Activated naive CD4-positive, alpha-beta T cell treated with anti-CD3 and anti-CD28 coated beads, Interleukin-2, amount 50 U/mL, for 16 hours (primary cell): ENCODE measurements at places on chromosomes 1 and 21.
A peak's percentile ranks its signal among the peaks of the same experiment; 100 is the strongest.

DNA sequence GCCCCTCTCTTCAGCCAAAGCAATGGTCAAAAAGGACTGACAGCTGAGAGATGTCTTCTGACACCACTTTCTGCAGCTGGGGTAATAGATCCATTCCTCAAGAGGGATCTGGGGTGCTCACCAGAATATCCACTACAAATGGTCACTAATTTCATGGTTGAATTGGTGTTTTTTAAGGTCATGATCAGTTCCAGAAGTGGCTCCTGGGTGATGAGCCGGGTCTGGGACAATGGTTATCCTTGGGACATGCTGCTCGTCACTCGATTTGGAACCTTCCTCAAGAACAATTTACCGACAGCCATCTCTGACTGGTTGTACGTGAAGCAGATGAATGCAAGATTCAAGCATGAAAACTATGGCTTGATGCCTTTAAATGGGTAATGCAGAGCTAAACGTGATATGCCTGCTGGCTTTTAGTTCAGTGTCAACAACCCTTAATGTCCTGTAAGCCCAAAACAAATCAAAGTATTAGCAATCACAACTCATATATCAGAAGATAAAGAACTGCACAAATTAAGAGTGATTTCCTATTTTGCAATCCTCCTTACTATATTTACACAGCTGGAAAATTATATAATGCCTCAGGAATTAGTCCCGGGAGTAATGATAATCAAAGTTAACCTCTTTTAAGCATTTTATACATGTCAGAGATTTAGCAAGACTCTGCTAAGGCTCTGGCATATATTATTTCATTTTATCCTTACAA lies 20.1 kb downstream of the FMO3 start:
- no peak for DNase-seq

DNA sequence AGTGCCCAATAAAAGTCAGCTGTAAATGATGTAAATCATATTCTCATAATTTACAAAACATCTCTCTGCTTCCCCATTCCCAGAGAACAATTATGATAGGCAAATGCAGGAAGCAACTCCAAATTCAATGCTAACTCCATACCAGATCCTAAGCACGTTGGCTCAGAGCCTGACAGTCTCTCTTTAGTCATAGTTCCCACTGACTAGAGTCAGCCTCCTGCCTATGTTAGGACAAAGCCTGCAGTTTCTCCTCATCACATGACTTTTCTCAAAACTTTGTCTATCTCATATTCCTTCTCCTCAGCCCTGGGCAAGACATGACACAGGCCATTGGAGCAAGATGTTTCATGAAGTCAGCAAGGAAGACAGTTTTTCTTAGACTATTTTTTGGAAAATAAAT lies 101.5 kb upstream of the COL24A1 start:
- DNase-seq: no peak

DNA sequence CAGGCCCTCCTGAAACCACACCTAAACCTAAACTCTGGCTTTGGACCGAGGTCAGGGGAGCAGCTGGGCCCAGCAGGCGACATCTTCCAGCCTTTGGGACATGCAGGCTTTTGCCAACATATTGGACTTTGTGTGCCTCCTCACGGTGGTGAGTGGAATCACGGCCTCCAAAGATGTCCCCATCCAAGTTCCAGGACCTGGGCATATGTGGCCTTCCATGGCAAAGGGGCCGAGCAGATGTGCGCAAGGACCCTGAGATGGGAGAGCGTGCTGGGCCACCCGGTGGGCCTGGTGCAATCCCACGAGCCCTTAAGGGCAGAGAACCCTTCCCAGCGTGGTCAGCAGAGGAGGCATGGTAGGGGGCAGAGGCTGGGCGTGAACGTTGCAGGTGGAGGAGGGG lies 160.8 kb upstream of the C1orf174 start:
- no peak for DNase-seq

- no peak for DNase-seq
Measured at GRCh38 chr1:224780736-224781135, 148.7 kb upstream of the DNAH14 start.

- no peak for DNase-seq
Measured at GRCh38 chr1:234507626-234508387, 28.8 kb upstream of the TARBP1 start.

GRCh38 chr1:59986516-59987310 lies 60.1 kb upstream of the CYP2J2 start:
- DNase-seq: no peak

DNA sequence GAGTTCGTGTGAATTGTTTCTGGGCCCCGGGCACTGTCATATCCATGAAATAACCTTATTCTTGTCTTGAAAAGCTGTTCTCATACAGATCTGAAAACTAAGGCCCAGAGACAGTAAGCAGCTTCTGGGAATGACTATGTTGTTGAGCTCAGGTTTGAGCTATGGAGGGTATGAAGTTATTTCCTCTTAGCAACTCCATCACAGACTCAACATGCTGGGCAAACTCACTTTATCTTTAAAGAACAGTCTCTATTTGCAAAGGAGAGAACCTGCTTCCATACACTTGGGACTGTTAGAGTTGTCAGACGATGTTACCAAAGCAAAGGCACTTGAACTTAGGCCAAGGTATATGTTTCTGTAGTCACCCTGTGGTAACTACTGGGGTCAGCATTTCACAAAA lies 90.0 kb downstream of the GPR88 start:
- no peak for DNase-seq

DNA sequence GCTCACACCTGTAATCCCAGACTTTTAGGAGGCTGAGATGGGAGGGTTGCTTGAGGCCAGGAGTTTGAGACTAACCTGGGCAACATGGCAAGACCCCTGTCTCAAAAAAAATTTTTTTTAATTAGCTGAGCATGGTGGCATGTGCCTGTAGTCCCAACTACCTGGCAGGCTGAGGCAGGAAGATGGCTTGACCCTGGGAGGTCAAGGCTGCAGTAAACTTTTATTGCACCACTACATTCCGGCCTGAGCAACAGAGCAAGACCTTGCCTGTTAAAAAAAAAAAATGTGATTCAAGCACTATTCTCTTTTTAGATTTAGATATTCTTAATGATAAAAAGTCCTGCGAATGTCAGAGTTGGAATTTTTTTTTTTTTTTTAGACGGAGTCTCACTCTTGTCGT lies 102.5 kb upstream of the L1TD1 start:
- DNase-seq: no peak

- no peak for DNase-seq
Measured at GRCh38 chr21:20883408-20883800, 114.8 kb upstream of the NCAM2 start.

GRCh38 chr1:203055161-203055799 lies 29.0 kb downstream of the PPFIA4 start:
- DNase-seq: no peak

DNA sequence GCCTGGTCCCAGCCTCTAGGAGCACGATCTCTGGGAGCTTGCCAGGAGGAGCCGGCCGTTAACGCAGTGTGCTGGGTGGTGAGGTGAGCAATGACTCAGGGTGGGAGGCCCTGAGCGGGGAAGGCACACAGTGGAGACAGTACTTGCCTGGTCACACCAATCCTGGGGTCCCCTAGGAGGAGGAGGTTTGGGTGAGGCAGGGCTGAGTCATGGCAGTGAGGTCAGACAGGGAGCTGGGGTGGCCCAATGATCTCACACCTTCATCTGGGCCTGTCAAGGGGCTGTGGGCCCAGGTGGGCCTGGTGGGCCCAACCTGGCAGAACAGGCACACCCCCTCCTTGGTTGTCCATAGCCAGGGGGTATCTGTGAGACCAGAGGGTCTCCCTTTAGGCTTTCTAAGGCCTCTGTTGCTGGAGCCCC lies 8.6 kb upstream of the EDN2 start:
- DNase-seq: no peak

- DNase-seq: no peak
Measured at GRCh38 chr1:201753492-201753891, 75.5 kb upstream of the IPO9 start.

- peak; percentile 70 for DNase-seq
Measured at GRCh38 chr1:205287767-205288559, 33.6 kb downstream of the NUAK2 start.

DNA sequence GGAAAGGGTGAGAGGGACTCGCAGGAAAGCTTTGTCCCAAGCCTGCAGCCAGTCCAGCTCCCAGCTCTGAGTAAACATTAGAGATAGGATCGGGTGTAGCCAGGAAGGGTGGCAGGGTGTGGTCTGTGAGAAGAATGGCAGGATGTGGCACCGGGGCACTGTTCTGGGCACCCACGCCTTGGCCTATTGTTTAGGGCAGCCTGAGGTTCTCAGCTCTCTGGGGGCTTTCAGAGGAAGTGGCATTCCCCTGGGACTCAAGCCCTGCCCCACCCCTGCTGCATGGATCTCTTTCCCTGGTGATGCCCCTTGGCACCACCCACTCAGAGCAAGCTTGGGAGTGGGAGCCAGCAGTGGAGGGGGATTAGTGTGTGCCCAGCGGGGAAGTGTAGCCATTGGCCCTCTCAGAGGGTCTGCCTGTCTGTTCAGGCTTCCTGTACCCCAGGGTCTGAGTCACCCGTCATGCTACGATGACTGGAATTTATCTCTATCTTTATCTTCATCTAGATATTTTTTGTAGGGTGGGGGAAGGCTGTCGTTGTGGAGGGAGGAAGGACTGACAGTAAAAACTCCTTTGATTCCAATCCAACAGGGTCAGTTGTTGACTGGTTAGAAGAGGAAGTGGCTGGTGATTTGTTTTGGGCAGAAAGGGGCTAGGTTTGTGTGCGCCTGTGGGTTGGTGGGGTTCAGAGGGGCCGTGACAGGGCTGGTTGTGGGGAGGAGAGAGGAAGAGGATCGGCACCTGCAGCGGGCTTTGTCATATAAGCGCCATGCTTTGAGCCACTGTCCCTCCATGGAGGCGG lies 31.6 kb downstream of the SOX13 start:
- no peak for DNase-seq

- no peak for DNase-seq
Measured at GRCh38 chr1:156368157-156368658, 803 bp upstream of the RHBG start.

- DNase-seq: no peak
Measured at GRCh38 chr1:190754666-190755065, 277.0 kb upstream of the BRINP3 start.

GRCh38 chr21:38306433-38307141 lies 49.8 kb downstream of the KCNJ15 start:
- no peak for DNase-seq

GRCh38 chr1:210477328-210477924 lies 148.7 kb downstream of the HHAT start:
- DNase-seq: no peak

DNA sequence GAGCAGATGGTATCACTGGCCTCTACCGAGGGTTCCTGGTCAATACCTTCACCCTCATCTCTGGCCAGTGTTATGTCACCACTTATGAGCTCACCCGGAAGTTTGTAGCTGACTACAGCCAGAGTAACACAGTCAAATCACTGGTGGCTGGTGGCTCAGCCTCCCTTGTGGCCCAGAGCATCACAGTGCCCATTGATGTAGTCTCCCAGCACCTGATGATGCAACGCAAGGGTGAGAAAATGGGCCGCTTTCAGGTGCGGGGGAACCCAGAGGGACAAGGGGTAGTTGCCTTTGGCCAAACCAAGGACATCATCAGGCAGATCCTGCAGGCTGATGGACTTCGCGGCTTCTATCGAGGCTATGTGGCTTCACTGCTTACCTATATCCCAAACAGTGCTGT lies 6.1 kb downstream of the SLC25A44 start:
- DNase-seq: no peak

DNA sequence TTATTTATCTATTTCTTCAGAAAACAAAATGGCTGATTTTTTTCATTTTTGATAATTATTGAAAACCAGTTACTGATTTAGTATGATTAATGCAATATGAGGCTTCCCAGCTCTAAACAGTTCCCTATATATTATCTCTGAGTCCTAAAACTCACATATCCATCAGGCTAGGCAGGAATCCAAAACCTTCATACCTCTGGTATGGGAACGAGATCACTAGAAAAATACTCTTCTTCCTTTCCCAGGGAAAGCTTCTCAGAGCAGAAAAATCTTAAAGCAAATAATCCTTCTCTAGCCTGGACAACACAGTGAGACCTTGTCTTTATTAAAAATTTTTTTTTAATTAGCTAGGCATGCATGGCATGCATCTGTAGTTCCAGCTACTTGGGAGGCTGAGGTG lies 42.5 kb downstream of the KDM5B start:
- no peak for DNase-seq

GRCh38 chr1:183837062-183837461 lies 32.1 kb downstream of the RGL1 start:
- DNase-seq: no peak

DNA sequence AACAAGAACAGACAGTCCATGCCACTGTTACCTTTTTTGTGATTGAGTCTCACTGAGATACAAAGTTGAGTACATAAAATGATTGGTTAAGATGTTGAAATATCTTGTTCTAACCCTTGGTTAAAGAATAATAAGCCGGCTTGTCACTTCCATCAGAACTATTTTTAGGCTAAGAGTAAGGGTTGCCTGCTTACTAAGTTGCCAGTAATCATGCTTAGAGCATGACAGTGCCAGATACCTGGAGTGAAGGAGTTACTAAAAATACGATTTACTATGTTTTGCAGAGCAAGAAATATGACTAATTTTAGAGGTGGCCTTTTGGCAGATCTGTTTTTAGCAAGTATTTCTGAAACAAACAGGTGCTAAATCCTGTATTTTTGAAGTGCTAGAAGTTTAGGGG lies 6.0 kb downstream of the HUNK start:
- no peak for DNase-seq

- no peak for DNase-seq
Measured at GRCh38 chr1:200258447-200259375, 151.1 kb downstream of the ZNF281 start.

DNA sequence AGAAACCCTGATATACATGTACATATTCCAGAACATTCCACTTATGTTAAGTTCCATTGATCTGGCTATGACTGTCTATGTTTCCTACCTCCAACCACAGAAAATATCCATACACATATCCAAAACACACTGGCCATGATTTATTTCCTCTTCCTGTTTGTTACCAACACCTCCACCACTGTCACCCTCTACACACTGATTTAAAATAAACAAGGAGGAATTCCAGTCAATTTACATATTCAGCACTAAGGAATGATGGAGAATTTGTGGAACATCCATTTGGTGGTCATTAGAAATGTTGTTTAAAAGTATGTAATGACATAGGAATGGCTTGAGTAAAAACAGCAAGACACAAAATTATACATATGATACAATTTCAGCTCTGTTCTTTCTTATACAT lies 5.5 kb upstream of the STX6 start:
- no peak for DNase-seq

- DNase-seq: no peak
Measured at GRCh38 chr1:13775459-13775858, 75.5 kb downstream of the PRDM2 start.

DNA sequence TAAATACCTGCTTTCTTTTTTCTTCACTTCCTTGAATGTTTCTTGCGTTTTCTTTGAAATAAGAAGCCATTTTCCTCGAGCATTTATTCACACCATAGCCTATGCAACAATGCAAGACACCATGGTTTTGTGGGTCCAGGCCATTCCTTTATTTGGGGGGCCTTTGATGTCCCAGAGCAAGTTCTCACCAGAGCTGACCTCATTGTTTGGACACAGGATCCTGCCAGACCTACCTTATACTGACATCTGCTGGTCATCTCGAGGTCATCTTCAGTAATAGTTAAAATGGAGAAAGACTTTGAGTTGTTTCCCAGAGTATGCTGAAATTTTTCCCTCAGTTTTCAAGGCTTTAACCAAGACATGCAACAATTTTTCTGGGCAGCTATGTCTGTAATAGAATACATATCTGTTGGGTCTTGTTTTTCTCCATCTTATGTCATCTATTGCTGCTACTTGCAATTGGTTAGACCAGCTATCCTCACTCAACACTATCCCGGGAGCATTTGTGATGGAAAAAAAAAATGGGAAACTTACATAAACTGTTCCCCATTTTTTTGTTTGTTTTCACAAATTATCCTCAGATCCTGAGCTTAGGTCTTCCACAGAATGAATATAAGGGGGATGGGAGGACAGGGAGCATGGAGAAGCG lies 34.0 kb upstream of the BACE2 start:
- DNase-seq: no peak
